ENCODE measurements at places on chromosomes 16 and 17.

- DNase-seq: no peak
Observed at GRCh38 chr17:74214484-74215341, 1.3 kb downstream of the TTYH2 start.

- DNase-seq: no peak
Observed at GRCh38 chr17:74274060-74274708, at the start of gene DNAI2. Gene DNAI2, plus strand, starts transcription at chr17:74274234. Its CDS starts 7,584 bp downstream, at chr17:74281818.

GRCh38 chr17:48373130-48373830, 56.7 kb downstream of the SKAP1 start:
- DNase-seq: no peak

DNA sequence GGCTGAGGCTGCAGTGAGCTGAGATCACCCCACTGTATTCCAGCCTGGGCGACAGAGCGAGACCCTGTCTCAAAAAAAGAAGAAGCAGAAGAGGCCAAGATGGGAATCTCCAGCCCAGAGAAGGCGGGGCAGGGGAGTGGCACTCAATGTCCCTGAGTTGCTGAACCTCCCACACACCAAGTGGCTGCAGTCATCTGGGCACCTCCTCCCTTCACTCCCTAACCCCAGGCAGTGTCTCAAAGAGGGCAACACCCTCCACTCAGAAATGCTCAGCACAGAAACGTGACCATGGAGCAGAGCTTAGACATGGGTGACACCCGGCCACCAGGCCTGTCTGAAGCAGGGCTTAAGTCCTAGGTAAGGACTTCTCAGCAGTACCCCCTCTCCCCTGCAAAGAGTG, 36.3 kb upstream of the BCAR1 start:
- DNase-seq: no peak

GRCh38 chr17:39823407-39824054, 40.6 kb downstream of the IKZF3 start:
- no peak for DNase-seq

DNA sequence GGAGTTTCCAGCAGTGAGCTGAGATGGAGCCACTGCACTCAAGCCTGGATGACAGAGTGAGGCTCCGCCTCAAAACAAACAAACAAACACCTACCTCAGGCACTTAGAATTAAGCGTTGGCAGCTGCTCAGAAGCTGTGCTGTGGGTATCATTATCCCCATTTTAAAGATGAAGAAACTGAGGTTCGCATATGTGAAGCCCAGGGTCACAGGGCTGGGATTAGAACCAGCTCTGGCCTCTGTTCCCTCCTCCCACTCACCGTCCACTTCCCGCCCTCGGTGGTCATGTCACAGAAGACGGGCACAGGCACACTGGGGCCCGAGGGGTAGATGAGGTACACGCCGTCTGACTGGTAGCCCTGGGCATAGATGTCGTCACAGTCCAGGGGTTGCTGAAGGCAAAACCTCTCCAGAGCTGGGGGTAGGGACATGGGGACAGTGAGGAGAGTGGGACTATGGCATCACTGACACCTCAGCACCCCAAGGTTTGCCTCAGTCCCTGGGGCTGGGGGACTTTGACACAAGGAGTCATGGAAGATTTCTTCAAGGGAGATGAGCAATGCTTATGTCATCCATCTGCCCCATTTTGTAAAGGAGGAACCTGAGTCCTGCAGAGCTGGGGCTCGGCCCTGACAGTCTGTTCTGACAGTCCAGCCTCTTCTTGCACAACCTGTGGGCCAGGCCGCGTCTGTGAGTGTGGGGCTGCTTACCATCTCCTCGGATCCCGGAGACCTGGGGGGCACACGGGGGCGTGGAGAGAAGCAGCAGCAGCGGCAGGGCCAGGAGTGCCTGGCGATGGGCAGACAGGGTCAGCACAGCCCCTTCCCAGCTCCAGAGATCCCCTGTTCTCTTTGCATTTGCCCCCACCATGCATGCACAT, 700 bp downstream of the MFAP4 start:
- DNase-seq: peak; percentile 51

GRCh38 chr16:48201515-48202201, 42.4 kb upstream of the LONP2 start:
- no peak for DNase-seq

- DNase-seq: no peak
Observed at GRCh38 chr17:82029391-82029790, 2.1 kb upstream of the RAC3 start.

- no peak for DNase-seq
Observed at GRCh38 chr17:39706921-39707337, 7.1 kb downstream of the ERBB2 start.

- DNase-seq: no peak
Observed at GRCh38 chr16:7055443-7055842, 277.2 kb upstream of the RBFOX1 start.

GRCh38 chr16:12086822-12087221, 110.3 kb downstream of the SNX29 start:
- no peak for DNase-seq
